NAMALWA (cell line): ENCODE measurements at places on chromosomes 1 and 21.

DNA sequence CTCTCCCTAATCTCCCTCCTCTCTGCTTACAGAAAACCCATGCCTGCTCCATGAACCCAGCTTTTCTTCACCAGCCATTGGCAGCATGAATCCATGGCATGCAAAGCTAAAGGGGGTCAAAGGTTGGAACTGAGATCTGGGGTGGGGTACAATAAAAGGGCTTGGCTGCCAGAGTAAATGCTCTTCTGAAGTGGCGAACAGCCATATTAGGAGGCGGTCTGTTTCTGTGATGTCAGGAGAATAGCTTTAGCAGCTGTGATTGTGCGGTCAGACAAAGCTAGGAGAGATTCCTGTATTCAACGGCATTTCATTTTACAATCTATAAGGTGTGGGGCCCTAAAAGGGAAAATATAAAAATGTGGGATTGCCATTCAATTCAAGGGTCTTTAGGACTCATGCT is 71.7 kb upstream of the TMPRSS2 start:
- DNase-seq: no peak

- peak; percentile 49 for DNase-seq
These were observed 11.5 kb upstream of the KCNAB2 start for GRCh38 chr1:6033986-6034749.

DNA sequence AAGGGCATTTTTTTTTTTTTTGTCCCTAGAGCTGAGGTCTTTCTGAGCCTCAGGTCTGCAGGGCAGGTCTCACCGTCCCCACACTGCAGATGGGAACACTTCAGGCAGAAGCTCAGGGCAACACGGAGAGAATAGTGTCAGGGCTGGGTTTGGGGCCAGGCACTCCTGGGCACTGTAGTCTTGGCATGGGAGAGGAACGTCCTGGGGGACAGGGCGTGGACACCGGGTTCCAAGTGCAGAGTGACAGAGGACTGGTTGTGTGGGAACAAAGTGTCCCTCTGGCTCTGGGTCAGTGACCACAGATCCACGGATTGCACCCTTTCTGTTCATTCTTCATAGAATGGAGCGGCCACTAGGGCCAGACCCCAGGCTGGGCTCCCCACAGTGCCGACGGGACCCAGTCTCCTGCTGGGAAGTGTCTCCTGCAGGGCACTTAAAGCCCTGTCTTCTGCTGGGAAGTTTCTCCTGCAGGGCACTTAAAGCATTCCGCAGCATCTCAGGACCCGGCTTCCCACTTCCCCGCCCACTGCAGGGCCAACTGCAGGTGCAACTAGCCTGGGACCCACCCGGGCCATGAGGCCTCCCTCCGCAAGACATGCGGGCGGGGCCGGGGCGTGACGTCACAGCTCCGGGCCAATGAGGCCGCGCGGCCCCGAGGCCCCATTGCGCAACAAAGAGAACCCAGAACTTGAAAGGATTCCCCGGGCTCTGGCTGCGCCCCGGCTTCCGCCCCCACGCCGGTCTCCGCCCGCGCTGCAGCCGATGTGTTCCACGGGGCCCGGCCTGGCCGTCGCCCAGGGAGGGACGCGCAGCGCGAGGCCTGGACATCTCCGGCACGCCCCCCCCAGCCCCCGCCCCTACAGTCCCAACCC is 1.2 kb downstream of the GPR153 start:
- DNase-seq: peak; percentile 97

- DNase-seq: no peak
These were observed 9.1 kb downstream of the TUFT1 start for GRCh38 chr1:151549199-151549598.
